Femur (tissue), 1 donor: ENCODE measurements at places on chromosomes 3 and 15.

DNA sequence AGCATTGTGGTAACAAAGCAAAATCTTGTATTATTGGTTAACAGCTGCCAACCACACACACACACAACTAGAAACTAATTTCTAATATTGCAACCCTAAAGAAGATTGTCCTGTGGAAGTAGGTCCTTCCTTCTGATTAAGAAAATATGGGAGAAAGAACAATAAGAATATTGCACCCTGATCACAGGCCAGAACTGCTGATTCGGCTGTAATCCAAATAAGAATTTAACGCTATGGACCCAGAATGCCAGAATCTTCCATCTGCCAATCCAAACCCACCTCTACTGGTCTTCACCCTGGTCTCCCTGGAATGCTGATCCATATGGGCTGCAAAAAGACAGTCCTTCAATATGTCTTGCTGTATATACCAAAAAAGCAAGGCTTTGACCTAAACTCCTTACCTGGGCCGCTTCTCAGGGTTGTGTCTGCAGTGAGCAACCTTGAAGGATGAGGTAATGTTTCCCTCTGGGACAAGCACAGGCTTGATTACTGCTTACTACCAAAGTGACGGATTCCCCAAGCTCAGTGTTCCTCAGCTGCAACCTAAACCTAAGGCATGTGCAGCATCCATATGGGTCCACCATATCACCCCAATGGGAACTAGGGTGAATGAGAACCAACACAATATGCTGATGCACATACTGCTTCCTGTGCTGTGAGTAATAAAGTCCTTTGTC lies 8.0 kb downstream of the CCDC14 start:
- no peak for DNase-seq

DNA sequence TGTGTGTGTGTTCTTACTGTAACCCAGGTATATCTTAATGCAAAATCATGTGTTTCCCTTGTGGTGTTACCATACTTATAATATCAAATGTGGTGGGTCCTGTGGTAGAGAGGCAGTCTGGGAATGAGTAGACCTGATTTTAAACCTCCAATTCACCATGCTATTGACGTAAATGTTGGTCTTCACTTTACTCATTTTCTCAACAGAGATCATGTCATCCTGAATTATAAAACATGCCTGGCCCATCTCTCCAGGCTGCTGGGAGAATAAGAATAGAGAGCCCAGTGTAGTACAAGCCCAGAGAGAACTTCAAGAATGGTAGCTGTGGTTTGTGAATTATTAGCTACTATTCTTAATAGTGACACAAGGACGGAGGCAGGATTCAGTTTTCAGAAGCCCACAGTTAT lies 88.1 kb downstream of the MBNL1 start:
- no peak for DNase-seq

- no peak for DNase-seq
Measured at GRCh38 chr3:14234251-14235002, 55.8 kb downstream of the LSM3 start.

GRCh38 chr3:116186049-116186448 lies 259.2 kb downstream of the LSAMP start:
- no peak for DNase-seq

- peak; percentile 87 for DNase-seq
Measured at GRCh38 chr15:52295421-52296001, at the start of gene MYO5C. Gene MYO5C (minus strand): TSS chr15:52295804. CDS start chr15:52295636, 168 bp downstream.

- no peak for DNase-seq
Measured at GRCh38 chr3:153320585-153321128, 158.6 kb downstream of the RAP2B start.

GRCh38 chr15:39745415-39745814 lies 37.2 kb downstream of the FSIP1 start:
- DNase-seq, result no peak

DNA sequence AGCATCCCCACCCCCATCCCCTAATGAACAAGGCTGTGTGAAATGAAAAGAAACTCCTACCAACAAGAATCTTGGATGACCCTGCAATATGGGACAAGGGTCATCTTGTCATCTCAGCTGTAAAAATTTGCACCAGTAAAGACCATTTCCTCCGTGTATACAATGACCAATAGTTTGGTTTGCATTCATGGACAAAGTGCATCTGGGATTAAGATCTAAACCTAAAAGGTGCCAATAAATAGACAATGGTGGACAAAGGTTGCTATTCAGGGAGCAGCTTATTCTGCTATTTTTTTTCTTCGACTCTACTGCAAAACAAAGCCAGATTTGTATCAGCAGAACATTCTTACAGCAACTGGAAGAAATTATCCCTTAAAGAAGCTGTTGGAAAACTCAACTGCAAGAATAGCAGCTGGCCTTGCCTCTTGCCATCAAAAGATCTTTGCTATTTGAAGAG lies 8.0 kb downstream of the MGLL start:
- DNase-seq, result no peak

GRCh38 chr3:177932346-177932745 lies 603.9 kb upstream of the KCNMB2 start:
- DNase-seq, result no peak

DNA sequence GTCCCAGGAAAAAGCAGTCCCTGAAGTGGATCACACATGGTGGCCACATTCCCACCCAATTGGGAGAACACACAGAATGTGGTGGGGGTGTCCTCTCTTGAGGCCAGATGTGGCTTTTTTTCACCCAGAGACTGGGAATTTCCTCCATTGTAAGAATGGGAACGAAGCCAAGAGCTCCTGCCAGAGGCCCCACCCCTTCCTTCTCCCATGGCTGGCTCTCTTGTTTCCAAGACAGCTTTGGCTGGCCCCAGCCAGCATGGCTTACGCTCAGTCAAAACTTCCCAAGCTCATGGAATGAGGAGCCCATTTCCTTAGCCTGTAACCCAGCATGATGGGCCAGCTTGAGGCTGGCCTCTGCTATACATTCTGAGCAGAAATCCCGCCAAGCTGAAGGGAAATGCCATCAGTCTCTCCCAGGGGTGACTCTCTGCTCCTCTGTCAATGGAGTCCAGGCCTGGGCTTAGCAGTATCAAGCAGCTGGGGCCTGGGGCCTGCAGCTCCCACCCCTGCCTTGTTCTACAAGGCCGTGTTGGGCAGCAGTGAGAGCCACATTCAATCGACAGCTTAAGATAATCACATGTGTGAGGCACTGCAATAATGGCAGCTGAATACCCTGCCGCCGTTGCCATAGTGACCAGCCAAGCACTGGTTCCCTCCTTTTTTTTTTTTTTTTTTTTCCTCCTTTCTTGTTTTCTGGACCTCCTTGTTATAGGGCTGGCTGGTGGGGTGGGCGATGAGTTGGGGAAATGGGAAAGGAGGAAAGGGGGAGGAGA lies 142.4 kb downstream of the EPHB1 start:
- no peak for DNase-seq

GRCh38 chr3:61015408-61015807 lies 235.8 kb downstream of the FHIT start:
- DNase-seq, result no peak

GRCh38 chr15:100740138-100740537 lies 137.7 kb downstream of the ASB7 start:
- no peak for DNase-seq

- DNase-seq, result no peak
Measured at GRCh38 chr3:189570916-189571315, 60.3 kb upstream of the TP63 start.

DNA sequence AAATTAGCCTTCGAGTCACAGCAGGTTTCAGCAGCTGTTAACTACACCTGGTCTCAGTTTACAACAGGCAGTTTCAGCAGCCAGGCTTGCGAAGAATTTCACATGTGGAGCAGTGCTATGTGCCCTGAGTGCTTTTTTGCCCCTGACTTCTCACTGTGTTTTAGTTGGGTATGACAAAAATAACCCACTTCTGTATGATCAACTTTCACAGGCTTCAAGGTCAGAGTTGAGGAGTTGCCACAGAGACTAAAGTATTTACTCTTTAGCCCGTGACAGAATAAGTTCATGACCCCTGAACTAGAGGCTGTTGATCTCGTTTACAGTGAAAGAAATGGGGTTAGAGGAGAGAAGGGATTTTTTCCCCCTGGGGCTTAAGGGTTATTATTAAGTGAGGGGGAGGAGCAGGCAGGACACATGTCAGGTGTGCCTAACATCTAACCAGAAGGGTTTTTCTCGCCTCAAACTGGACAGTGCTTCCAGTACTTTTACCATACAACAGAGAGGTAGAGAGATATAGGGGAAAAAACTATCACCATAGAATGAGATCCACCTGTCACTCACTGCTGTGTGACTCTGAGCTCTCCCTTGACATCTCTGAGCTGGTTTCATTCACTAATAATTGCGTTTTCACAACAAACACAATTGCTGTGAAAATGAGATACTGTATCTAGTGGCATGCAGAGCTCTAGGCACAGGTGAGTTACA lies 14.0 kb upstream of the TOPBP1 start:
- no peak for DNase-seq

DNA sequence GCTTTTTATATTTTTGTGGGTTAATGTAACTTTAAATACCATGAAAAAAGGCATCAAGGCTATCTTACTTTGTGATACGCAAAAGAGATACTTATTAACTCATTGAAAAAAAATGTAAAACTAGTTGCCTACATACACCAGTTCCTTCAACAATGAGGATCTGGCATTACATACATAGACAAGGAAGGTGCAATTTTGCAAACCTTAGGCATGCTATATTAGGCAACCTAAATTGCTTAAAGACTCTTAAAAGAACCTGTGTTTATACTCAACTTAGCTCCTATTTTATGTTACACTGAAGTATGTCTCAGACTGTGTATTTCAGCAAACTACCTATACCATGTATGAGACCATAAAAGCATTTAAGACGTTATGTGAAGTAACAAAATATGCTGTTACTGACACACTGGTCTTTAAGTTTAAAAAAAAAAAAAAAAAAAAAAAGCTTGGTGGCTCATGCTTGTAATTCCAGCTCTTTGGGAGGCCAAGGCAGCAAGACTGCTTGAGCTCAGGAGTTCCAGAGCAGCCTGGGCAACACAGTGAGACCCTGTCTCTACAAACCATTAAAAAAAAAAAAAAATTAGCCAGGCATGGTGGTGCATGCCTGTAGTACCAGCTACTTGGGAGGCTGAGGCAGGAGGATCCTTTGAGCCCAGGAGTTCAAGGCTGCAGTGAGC lies 9.1 kb downstream of the TASOR start:
- no peak for DNase-seq

GRCh38 chr3:104281713-104282112 lies 1085.0 kb upstream of the ALCAM start:
- DNase-seq, result no peak

- DNase-seq, result peak; percentile 27
Measured at GRCh38 chr3:27431116-27431515, 53.1 kb downstream of the SLC4A7 start.

- no peak for DNase-seq
Measured at GRCh38 chr15:62362608-62363007, 197.5 kb upstream of the C2CD4B start.

- DNase-seq, result no peak
Measured at GRCh38 chr15:90497376-90497775, 32.3 kb upstream of the CRTC3 start.

DNA sequence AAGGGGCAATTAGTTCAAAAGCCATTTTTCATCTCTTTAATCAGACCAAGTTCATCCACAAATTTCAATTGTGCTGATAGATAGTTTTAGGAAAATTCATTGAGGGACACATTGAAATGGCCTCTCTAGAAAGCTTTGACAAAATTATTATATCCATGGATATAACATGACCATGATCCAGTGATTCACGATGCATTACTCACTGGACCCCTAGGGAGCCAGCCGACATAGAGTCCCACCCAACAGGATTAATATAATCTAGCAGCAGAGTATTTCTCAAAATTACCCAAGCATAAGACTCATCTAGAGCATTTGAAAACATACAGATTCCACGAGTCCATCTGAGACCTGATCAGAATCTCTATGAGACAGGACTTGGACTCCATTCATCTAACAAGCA lies 100.3 kb downstream of the FRMD5 start:
- no peak for DNase-seq

DNA sequence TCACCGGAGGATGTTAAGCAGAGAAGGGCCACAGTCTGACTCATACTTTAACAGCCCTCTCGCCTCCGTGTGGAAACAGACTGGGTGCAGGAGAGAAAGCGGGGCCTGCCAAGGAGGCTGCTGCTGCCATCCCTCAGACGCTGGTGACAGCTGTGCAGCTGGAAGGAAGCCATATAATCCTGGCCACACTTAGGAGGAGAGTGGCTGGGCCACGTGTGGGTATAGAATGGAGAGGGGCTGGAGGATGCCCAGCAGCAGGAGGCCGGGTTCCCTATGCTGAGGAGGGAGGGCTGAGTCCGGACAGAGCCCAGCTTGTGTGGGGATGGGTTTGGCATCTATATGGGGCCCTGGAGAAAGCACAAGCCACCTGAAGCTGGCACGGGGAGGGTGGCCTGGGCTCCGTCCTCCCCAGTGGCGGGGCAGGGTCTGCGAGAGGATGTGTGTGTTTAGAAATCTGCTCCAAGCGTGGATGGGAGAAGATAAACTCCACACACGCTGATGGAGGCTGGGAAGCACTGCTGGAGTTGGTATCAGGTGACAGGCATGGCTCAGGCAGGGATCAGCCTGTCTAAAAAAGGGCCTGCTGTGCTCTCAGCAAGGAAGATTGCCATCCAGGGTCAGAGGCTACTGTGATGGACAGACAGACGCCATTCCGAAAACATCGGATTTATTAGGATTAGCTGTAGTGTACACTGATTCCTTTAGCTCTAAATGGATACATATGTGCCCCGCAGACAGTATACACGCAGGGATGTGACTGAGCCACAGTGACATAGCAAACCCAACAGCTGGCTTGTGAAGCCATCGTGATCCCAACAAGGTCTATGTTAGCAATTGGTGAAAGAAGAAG lies 15.9 kb downstream of the ABTB1 start:
- peak; percentile 76 for DNase-seq

- no peak for DNase-seq
Measured at GRCh38 chr3:42339321-42339720, 71.1 kb downstream of the LYZL4 start.

GRCh38 chr15:94259121-94259751 lies 27.9 kb downstream of the MCTP2 start:
- no peak for DNase-seq

DNA sequence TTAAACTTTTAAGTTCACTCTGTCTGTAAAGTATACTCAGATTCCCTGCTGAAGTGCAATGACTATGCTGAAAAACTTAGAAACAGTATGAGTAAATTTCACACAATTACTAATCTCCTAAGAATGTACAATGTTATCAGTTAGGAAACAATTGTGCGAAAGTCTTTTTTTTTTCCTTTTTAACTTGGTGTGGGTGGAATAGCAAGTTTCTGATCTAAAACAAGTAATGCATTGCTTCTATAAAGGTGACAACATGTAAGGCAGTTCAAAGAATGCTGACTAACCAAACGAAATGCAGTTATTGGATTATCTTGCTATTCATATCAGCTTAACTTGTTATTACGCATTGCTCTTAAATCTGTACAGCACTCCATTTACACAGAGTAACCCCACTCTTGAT lies 19.3 kb upstream of the SLC12A8 start:
- no peak for DNase-seq
